Omental fat pad (tissue), 4 donors: ENCODE measurements at places on chromosomes 3 and 15. TPM values are rescaled to one million over a fixed set of nuclear protein-coding genes. Genes with fewer than 3 reads are reported as not detected.

DNA sequence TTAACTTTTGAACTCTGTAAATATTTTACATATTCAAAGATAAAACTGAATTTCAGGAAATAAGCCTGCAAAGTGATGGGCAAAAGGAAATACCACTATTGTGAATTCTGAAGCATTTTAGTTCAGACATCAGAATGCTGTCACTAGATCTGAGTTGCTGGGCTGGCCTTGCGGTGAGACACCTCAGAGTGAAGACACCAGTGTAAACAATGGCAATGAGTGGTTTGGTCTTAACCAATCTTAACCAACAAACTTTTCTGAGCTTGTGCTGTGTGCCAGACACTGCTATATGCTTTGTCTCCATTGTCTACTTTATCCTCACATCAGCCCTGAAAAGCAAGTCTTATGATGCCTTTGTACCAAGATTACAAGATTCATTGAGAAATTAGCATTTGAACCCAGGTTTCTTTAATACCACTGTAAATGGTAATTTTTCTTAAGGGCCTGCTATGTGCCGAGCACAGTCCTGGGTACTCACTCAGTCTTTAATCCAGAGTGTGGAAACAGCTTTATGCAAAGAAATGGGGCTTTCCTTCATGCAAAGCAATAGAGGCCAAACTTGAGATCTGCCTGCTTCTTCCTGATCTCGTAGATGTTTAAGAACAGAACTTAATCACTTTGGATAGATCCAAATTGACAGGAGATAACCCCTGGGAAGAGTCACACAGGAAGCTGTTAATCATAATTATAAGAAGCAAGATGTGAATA lies 55.0 kb downstream of the TMEM39A start:
- no peak for DNase-seq

DNA sequence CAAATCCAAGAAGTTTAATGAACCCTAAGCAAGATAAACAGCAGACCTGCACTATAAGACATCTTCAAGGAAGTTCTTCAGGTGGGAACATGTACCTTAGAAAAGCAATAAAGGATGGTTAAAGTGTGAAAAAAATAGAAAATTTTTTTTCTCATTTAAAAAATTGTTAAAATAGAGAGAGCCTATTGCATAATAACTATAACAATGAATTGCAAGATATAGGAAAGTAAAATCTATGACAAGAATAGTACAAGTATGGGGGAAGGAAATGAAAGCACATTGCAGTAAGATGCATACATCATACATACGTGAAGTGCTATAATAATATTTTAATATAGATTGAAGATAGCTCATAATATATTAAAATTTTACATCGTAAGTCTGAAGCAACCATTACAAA lies 310.1 kb upstream of the KCNMB2 start:
- DNase-seq, result no peak

- DNase-seq, result no peak
Measured at GRCh38 chr15:60128000-60128376, 123.9 kb downstream of the FOXB1 start.

DNA sequence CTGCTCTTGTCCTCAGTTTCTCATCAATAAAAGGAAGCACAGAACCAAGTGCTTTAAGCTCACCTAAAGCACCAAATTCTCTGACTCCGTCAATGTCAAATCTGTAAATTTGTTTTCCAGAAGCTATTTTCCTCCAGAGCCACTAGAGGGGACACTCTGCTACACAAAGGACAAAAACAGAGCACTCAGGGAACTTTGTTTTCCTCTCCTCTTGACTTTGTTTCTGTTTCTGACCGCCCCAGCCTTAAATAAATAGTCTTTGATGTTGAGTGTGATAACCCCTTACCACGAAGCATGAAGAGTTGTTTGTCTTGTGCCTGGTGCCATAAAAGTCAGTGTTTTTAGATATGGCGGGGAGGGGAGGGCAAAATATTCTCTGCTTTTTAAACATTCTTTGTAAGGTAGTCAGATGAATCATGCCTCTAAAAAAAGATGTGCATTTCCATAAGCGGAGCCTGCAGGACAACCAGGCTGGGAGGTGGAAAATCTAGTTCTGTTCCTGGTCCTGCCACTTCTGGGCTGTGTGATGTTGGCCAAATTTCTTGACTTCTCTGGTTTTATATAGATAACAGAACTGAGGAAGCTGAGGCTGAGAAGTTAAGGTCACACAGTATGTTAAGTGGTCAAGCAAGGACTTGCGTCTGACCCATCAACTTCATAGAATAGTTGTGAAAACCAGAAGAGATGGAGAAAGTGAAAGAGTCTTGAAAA lies 7.3 kb upstream of the ZBTB38 start:
- DNase-seq, result no peak

GRCh38 chr3:59040902-59041301 lies 8.9 kb downstream of the CFAP20DC start:
- no peak for DNase-seq

GRCh38 chr3:27758083-27758482 lies 36.0 kb upstream of the EOMES start:
- no peak for DNase-seq

- DNase-seq, result no peak
Measured at GRCh38 chr3:18044971-18045880, 302.8 kb upstream of the TBC1D5 start.

DNA sequence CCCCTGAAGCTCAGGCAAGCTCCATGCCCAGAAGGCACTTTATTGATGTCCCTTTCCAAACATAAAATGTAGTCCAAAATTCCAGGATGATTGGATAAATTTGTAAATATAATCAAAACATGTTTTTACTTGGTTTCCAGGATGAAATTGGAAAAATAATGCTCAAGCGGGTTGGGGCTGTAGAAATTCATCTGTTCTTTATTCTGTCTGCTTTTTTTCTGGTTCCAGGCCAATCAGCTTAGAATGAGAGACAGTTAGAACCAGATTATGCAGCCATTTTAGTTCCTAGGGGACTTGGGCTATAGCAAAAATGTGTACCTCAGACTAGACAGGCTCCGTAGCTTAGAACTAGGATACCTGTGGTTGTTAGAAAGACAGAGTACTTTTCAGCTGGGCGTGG lies 450.8 kb downstream of the MCTP2 start:
- DNase-seq, result no peak

GRCh38 chr3:169513672-169514071 lies 149.8 kb downstream of the MECOM start:
- no peak for DNase-seq

- no peak for DNase-seq
Measured at GRCh38 chr3:119304201-119304713, 10.1 kb downstream of the ARHGAP31 start.

DNA sequence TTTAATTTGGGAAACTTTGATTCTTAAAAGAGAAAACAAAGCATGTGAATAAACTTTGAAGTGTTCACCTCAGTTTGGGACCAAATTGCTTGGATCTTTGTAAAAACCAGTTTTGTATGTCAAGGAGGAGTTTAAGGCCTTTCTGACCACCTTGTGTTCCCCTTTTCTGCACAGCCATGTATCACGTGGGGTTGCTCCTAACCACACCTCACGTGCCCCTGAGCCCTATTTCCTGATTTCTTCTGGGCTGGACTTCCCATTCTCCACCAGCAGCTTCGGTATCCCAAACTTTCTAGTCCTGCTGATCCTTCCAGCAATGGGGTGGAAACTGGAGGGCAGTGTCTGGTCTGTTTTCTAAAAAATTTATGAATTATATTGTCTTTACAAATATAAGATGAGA lies 76.4 kb upstream of the STT3B start:
- no peak for DNase-seq

DNA sequence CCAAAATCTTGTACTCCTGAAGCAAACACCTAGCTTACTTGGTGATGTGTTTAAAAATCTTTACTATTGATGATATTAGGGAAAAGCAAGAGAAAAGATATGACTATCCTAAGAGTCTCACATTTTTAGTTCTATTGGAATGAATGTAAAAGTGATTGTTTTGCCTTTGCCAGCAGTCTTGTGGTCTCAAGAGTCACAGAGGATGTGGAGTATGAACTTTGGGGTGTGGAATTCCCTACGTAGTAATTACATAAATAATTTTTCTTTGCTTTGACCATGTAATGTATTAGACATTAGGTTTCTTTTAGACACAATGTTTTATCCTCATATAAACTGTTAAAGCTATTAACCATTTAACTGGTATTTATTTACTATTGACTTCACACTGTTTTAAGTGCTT lies 387.6 kb downstream of the NAALADL2 start:
- no peak for DNase-seq

DNA sequence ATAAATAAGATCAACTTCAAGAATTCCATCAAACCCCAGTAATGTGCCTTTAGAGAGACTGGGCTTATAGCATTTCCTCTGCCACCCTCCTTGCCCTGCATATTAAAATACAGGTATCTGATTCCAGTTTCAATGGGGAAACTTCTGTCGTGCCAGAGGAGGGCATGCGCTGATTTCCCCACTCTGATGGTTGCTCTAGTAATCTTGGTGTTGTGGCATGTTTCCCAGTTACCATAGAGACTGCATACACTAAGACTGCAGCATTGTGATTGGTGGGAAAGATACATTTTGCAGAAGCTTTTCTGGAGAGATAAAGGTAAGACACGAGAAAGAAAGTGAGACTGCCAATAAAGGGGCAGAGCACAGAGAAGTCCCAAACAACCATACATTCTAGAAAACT lies 225.6 kb downstream of the TIGIT start:
- DNase-seq, result no peak

GRCh38 chr15:73939138-73939537 lies 12.9 kb downstream of the LOXL1 start:
- no peak for DNase-seq

DNA sequence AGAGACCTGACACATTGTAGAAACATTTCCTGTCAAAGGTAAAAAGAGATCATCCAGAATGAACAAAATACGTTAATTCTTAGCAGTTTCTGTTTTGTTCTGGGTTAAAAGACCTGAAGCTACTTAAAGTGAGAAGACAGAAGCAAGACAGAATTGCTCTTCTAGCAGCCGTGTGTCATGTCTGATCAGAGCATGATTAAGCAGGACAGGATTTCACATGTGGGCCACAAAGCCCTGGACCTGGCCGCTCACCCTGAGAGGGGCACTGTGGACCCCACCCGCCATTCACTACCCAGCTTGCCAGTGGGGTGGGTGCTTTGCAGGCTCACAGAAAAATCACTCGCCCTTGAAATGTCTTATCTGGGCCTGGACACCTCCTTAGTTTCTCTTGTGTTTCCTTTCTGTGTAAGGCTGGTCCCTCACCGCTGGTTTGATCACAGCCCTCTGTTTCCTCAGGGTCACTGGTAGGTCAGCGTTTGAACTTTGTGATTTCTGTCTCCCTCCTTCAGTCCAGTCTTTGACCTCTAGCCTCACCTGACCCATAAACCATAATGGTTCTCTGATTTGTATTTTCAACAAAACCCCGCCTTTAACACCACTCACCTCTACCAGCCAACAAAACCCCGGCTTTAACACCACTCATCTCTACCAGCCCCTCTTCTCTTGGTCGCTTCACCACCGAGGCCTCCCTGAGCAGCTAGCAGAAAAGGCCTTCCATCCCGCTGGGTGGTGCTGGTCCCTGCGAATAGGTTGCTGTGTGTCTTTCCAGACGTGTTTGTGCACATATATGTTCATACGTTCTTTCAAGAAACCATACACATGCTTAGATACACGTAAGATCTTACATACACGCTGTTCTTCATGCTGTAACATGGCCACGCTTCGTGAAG lies 185.0 kb downstream of the OR4M2 start:
- DNase-seq, result no peak

GRCh38 chr3:111541911-111542483 lies at the start of gene CD96:
Gene CD96 (plus strand): TSS chr3:111542197. CDS start chr3:111542249, 52 bp downstream.
- DNase-seq, result no peak

- DNase-seq, result no peak
Measured at GRCh38 chr15:29170521-29170920, 99.1 kb downstream of the NSMCE3 start.

DNA sequence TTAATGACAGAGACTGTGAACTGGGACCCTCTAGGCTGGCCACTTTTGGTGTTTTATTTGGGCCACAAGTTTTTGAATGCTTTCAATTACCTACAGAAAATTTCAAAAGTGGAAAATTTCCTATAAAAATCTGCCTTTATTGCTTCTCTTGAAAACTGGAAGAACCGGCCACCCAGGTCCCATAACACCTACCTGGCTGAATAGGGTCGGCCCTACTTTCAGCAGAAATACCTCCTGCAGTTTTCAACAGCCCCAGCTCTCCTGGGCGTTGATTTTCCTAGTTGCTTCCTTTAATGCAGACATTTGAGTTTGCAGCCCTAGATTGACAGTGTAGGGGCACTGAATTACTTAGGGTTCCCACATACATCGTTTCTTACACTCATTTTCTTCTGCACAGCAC lies 719 bp upstream of the SRPRB start:
- no peak for DNase-seq

GRCh38 chr3:148158210-148158609 lies 539.5 kb upstream of the AGTR1 start:
- DNase-seq, result no peak

- DNase-seq, result no peak
Measured at GRCh38 chr15:36557364-36557763, 22.1 kb upstream of the CDIN1 start.

DNA sequence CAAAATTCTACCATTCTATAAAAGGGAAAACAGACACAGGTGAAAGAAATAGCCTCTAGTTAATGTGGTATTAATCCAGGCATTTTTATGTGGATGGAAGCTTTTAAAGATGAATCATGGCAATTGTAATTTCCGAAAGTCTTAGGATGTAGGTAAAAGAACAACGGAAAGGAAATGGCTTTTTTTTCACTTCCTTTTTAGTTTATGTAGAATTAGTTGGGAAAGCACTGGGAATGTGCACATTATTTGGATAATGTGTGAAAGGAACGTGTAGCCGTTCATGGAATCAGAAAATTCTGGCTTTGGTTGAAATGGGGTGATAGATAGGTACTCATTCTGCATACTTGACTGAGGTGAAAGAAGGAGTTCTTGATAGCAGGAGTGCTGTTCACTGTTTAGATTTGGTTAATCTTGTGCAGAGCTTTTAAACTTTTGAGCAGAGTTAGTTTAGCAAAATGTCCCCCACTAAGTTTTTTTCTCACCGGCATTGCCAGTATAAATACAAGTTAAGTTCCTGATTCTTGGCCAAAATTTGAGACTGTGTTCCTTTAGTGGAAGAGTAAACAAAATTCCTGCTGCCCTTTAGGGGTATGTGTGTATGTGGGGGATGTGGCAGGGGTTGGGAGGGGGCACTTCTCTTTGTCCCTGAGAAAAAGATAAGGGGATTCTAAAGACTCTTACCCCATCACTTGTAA lies 20.2 kb upstream of the UTS2B start:
- DNase-seq, result no peak

- DNase-seq, result no peak
Measured at GRCh38 chr3:133883641-133884040, 12.0 kb downstream of the RAB6B start.

- no peak for DNase-seq
Measured at GRCh38 chr3:156218353-156218744, 98.0 kb downstream of the KCNAB1 start.

The SFMBT1 gene
- total RNA-seq, result 7.5 TPM

The ACTR8 gene
- total RNA-seq, result 21.2 TPM

The DUOX1 gene
- total RNA-seq, result 1.4 TPM

The GOLGA6L7 gene
- not detected for total RNA-seq

The SPINK8 gene
- not detected for total RNA-seq

The AADACL2 gene
- total RNA-seq, result not detected

The PARP15 gene
- 4.1 TPM for total RNA-seq

The CCR8 gene
- not detected for total RNA-seq

The TLR9 gene
- total RNA-seq, result not detected
